ENCODE measurements at places on chromosomes 13 and 19.

- DNase-seq = no peak
Measured at GRCh38 chr13:109715902-109716301, 70.5 kb downstream of the IRS2 start.

GRCh38 chr13:80572308-80572922 lies 231.5 kb upstream of the SPRY2 start:
- DNase-seq = no peak

DNA sequence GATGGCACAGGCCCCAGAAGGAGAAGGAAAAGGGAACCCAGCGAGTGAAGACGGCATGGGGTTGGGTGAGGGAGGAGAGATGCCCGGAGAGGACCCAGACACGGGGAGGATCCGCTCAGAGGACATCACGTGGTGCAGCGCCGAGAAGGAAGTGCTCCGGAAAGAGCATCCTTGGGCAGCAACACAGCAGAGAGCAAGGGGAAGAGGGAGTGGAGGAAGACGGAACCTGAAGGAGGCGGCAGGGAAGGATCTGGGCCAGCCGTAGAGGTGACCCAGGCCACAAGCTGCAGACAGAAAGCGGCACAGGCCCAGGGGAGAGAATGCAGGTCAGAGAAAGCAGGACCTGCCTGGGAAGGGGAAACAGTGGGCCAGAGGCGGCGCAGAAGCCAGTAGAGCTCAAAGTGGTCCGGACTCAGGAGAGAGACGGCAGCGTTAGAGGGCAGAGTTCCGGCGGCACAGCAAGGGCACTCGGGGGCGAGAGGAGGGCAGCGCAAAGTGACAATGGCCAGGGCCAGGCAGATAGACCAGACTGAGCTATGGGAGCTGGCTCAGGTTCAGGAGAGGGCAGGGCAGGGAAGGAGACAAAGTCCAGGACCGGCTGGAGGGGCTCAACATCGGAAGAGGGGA lies 1.1 kb downstream of the PPP1R12C start:
- peak; percentile 65 for DNase-seq

DNA sequence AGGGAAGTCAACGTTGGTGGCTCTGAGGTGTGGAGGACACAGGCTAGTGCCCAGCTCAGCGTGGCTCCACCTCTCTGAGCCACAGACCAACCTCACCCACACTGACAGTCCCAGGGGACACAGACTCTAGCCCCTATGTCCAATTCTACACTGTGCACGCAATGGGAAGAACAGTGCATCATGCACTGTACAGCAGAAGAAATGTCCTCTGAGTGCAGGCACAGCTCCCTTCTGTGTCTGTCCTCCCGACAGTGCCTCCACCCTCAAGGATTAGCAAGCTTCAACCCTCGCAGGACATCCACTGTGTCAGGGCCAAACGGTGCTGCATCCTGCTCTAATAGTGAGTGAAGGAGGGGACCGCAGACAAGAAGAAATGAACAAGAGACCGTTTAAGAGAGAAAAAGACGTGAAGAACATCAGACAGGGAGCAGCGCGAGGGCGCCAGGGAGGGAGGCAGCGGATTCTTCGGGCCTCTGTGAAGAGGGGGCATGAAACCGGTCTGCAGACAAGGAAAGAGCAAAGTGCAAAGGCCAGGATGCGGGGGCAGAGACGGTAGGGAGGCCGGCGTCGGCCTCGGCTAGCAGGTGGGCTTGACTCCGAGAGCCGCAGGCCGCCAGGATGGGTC lies 681 bp downstream of the ZNF837 start:
- no peak for DNase-seq

DNA sequence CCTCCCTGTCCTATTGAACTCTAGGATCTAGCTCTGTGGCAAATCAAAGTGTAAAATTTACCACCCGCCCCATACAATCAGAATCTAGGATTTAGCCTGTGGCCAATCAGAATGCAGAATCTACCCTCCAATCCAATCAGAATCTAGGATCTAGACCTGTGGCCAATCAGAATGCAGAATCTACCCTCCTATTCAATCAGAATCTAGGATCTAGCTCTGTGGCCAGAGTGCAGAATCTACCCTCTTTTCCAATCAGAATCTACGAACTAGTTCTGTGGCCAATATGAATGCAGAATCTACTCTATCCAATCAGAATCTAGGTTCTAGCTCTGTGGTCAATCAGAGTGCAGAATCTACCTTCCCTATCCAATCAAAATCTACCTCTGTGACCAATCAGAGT lies 25.8 kb downstream of the PRKD2 start:
- no peak for DNase-seq

DNA sequence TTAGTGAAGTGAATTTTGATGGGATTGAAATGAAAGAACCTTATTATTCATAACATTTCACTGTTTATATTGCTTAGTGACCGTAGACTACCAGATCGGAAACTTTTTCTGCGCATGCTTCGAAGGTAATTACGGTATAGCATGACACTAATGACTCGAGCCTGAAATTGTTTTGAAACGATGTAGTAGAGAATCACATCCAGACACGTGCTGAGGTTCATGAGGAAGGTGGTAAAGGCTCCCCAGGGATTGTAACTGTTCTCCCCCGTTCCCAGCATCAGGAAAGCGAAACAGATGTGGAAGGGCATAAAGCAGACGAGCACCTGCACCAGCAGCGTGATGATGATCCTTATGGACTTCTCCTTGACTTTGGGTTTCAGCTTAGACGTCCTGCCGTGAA lies 3.3 kb downstream of the GPR18 start:
- no peak for DNase-seq

DNA sequence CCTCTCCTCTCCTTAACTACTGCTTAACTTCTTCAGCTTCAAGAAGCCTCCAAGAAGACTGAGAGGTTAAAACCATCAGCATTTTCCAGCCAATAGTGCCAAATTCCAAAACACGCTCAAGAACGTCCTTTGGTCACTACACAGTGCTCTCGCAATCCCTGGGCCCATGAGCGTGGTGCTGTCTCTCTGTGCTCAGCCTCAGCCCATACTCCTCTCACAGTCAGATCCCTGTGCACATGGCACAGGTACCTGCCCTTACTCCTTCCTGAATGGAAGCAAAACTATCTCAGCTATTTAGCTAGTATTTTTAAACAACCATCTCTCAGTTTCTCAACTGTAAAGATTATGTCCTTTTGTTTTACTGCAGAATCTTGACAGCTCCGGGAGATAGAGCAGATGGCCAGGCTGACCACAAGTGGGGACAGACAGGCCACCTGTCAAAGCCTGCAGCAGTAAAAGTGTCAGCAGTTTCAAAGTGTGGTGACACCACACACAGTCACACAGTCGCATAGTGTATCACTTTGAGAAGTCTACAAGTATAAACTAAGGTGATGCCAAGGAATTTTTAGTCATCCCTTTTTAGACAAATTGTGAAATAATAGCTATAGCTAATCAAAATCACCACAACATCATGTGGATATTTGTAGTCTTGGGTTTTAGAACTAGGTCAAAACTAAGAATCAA lies 35.7 kb downstream of the DZIP1 start:
- no peak for DNase-seq

GRCh38 chr19:7987114-7987768 lies 18.2 kb downstream of the ELAVL1 start:
- DNase-seq = no peak

DNA sequence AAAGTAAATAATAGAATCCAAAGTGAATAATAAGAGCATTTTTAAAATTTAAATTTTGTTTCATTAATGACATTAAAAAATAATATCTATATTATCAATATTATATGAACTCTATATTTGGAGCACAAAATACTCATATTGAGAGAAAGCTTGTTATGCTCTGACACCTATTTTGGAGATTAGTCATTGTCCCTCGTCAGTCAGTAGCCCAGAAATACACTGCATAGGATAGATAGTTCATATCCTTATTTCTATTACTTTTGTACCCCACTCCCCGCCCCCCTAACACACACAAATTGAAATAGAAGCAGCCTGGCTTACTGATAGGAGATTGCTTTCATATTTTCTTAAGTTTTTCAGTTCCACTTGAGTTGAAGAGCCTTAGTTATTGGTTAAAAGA lies 652.8 kb downstream of the PCDH9 start:
- no peak for DNase-seq

- no peak for DNase-seq
Measured at GRCh38 chr13:75222031-75222430, 259.9 kb downstream of the TBC1D4 start.

DNA sequence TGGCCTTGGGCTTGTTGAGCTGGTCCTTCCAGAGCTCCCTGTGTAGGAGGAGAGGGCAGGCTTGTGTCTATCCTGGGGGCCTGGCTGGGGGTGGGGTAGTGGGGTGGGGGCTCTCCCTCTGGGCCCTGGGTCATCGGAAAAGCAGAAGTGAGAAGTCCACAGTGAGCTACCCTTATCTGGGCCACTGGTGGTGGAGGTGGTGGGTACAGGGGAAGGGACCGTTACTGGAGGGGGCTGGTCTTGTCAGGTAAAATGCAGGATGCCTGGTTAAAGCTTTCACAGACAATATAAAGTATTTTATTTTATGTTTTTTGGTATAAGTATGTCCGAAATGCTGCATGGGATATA lies 342 bp upstream of the SIGLEC10 start:
- no peak for DNase-seq

DNA sequence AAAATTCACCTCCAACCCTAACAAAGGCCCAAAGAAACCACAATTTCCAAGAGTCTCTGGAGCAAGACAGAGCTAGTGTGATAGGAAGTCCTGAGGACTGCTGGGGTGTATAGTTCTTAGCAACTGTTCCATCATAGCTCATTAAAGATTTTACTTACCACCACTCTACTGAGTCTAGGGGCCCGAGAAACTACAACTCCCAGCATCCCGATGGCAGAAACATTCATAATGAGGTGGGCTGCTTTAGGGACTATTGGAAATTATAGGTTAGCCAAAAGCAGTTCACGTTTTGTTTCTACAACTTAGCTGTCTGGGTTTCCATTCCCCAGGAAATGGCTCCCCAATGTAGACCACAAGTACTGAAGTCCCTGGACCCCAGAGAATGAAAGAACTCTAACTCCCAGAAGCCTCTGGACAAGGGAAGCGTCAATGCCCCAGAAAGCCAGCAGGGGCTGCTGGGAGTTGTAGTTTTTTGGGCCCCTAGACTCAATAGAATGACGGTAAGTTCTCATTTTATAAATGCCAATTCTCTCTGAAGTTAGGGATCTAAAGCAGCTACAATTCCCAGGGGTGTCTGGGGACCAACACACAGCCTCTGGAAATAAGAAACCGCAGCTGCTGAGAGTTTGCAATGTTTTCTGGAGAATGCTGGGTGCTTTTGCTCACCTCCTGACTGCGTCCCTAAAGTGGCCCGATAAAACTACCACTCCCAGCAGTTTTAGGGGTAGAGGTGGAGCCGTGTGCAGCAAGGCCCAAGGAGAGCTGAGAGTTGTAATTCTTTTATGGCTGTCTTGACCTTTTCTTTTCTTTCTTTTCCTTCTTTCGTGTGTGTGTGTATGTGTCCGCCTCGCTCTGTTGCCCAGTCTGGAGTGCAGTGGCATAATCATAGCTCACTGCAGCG lies 11.1 kb downstream of the FTL start:
- peak; percentile 51 for DNase-seq

DNA sequence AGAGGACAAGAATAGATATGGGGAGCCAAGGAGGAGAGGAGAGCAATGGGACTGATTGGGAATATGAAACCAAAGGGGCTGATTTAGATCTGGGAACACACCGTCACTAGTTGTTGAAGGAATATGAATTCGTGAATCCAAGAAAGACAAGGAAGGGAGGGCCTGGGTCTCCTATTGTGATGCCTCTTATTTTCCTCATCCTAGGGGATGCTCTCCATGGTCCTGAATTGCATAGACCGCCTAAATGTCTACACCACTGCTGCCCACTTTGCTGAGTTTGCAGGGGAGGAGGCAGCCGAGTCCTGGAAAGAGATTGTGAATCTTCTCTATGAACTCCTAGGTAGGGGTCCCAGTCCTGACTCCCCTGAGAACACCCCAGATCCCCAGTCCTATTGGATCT lies 21.5 kb downstream of the RYR1 start:
- DNase-seq = no peak

GRCh38 chr13:30339738-30340330 lies 32.5 kb upstream of the KATNAL1 start:
- no peak for DNase-seq

GRCh38 chr19:5934774-5935472 lies 20.9 kb downstream of the CAPS start:
- DNase-seq = no peak

DNA sequence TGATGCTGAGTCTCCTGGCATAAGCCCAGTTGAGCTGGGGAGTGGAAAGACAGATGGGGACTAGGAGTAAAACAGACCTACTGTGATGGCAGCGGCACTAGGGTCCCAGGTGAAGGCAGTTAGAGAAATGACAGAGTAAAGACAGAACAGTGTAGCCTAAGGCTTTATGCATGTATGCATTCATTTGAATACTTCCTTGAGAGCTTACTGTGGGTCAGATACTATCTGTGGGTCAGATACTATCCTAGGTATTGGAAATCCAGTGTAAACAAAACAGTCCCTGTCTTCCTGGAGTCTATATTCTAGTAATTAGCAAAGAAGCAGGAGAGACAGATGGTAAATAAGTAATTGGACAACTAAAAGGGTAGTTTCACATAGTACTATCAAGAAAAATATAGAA lies 73.7 kb upstream of the LRCH1 start:
- no peak for DNase-seq

DNA sequence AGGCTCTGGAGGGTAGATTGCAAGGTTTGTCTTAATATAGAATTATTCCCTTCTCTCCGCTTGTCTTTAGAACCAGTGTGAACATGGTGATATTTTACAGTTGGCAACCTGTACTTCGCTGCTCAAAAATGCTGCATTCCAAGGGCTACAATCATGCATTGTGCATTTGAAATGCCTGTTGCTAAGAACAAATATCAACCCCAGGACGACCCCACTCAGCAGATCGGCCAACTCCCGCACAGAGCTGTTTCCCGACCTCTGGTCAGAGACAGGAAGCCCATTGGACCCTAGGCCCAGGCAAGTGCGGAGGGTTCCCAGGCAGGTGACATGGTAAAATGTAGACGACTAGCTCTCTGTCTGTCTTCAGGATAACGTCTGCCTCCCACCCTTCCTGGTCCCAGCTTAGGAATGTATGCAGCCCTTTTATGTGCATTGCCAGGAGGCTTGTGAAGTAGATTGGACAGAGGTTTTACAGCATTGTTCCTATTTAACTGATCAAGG lies 263.5 kb downstream of the FOXO1 start:
- no peak for DNase-seq

DNA sequence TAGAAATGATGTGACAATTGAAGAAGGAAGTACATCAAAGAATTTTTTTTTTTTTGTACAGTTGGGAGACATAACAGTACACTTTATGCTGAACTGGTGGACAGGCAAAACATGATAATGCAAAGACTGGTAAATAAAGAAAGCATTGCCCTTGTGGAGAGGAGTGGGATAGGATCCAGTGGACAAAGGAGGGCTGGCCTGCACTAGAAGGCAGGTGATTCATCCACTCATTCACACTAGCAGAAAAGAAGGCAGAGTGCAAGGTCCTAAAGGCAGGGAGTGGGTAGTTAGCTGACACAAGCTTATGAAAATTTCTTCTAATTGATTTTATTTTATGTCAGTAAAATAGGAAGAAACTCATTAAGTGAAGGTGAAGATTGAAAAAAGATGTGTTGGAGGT lies 17.6 kb upstream of the NALCN start:
- DNase-seq = no peak

GRCh38 chr13:111515635-111516034 lies 195.2 kb downstream of the TEX29 start:
- no peak for DNase-seq

Data from CD4-positive, alpha-beta T cell treated with Interleukin-12 subunit alpha and Interleukin-12 subunit beta, for 1 hour (primary cell).